T-cell (primary cell): ENCODE measurements at places on chromosomes 6 and 20.
A peak's percentile ranks its signal among the peaks of the same experiment; 100 is the strongest.

DNA sequence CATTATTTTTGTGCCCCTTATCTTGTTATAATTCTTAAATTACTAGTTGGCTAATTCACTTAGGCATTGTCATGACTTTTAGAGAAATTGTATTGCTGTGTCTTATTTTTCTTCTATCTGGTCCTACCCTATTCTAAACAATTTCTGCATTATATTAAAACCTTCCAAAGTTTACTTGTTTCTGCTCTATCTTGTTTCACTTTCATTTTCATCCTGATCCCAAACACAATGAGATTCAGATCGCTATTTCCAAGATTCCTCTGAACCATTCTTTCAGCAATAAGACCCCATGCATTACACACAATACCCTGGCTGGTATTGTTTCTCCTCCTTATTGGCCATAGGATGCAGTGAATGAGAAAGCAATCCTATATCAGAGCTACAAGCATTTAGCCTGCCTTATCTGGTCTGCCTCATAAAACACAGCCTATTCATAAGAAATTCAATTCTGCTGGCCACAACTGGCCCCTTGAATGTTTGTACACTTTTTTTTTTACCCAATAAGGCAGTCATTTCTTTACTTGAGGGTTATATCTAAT lies 69.9 kb upstream of the POU3F2 start:
- no peaks in the 10 kb centered on the region for H3K4me1 ChIP-seq
- peak overlapping the region; percentile 11 for H3K4me3 ChIP-seq
- no peaks in the 10 kb centered on the region for H3K36me3 ChIP-seq
- no peaks in the 10 kb centered on the region for H3K27me3 ChIP-seq

DNA sequence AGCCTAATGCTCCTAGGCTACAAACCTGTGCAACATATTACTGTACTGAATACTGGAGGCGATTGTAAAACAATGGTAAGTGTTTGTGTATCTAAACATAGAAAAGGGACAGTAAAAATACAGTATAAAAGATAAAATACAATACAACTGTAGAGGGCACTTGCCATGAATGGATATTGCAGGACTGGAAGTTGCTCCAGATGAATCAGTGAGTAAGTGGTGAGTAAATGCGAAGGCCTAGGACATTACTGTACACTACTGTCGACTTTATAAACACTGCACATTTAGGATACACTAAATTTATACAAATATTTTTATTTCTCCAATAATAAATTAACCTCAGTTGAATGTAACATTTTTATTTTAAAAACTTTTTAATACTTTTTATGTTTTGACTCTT lies 485.0 kb downstream of the MMUT start:
- no peak overlapping the region for H3K27ac ChIP-seq
- H3K4me3 ChIP-seq, result no peak overlapping the region
- H3K27me3 ChIP-seq, result no peaks in the 10 kb centered on the region
- no peaks in the 10 kb centered on the region for H3K36me3 ChIP-seq

DNA sequence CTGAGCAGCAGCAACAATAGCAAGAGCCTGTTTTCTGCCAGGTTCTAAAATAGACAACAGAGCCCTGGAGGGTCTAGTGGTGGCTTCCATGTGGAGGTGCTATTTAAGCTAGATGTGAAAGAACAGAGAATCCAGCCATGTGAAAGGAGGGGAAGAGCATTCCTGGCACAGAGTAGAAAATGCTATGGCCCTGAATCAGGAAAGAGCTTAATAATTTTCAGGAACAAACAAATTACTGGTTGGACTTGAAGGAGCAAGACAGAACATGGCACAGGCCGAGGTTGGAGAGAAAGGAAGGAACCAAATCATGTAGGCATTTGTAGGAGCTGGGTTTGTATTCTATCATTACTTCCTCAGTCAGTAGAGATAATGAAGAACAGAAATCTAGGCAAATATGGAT lies 98.3 kb downstream of the AIG1 start:
- H3K4me3 ChIP-seq, result no peak overlapping the region
- no peak overlapping the region for H3K27ac ChIP-seq
- H3K27me3 ChIP-seq, result no peaks in the 10 kb centered on the region
- DNase-seq, result no peak

- no peaks in the 10 kb centered on the region for H3K36me3 ChIP-seq
- H3K27ac ChIP-seq, result no peak overlapping the region
- no peaks in the 10 kb centered on the region for H3K4me1 ChIP-seq
- no peak overlapping the region for H3K4me3 ChIP-seq
- no peak for DNase-seq
- no peaks in the 10 kb centered on the region for H3K27me3 ChIP-seq
Measured at GRCh38 chr6:49531774-49532569, 18.5 kb upstream of the C6orf141 start.

GRCh38 chr6:25346064-25346463 lies 66.9 kb downstream of the CARMIL1 start:
- no peaks in the 10 kb centered on the region for H3K4me1 ChIP-seq
- no peak overlapping the region for H3K4me3 ChIP-seq

GRCh38 chr20:50434653-50435396 lies 75.4 kb upstream of the PTPN1 start:
- H3K4me3 ChIP-seq, result no peak overlapping the region
- H3K4me1 ChIP-seq, result no peaks in the 10 kb centered on the region
- H3K36me3 ChIP-seq, result no peaks in the 10 kb centered on the region

DNA sequence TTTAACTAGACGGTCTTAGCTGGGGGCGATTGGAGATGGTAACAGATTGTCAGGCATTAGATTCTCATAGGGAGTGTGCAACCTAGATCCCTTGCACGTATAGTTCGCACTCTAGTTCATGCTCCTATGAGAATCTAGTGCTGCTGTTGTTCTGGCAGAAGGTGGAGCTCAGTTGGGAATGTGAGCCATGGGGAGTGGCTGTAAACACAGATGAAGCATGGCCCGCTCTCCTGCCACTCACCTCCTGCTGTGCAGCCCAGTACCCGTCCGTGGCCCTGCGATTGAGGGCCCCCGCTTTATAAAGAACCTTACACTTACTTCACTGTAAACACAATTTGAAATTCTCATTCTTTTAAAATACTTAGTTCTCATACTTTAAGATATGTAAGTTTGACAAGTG lies 339.4 kb downstream of the CDH26 start:
- DNase-seq, result no peak
- H3K36me3 ChIP-seq, result no peaks in the 10 kb centered on the region
- no peak overlapping the region for H3K27ac ChIP-seq
- H3K27me3 ChIP-seq, result no peaks in the 10 kb centered on the region

- no peaks in the 10 kb centered on the region for H3K27me3 ChIP-seq
- H3K4me3 ChIP-seq, result no peak overlapping the region
- H3K36me3 ChIP-seq, result peaks cover 6% of the 10 kb centered on the region
- DNase-seq, result no peak
Measured at GRCh38 chr6:42275376-42276033, 57.8 kb upstream of the MRPS10 start.

DNA sequence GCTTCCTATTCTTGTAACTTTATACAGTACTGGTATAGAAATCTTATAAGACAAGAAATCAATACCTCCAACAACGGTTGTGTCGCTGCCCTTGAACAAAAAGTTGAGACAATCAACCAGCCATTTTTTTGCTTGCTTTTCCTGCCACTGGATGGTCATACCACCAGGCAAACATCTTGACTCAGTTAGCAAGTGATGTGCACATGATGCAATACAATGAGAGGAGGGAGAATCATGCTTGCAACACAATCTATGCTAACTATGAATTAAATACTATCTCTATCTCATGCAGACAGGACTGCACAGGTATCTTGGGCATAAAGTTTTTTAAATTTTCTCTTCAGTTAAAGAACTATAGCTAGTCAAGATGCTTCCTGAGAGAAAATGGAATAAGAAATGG lies 877.7 kb upstream of the CITED2 start:
- H3K27ac ChIP-seq, result no peak overlapping the region
- no peaks in the 10 kb centered on the region for H3K4me1 ChIP-seq
- no peak for DNase-seq

DNA sequence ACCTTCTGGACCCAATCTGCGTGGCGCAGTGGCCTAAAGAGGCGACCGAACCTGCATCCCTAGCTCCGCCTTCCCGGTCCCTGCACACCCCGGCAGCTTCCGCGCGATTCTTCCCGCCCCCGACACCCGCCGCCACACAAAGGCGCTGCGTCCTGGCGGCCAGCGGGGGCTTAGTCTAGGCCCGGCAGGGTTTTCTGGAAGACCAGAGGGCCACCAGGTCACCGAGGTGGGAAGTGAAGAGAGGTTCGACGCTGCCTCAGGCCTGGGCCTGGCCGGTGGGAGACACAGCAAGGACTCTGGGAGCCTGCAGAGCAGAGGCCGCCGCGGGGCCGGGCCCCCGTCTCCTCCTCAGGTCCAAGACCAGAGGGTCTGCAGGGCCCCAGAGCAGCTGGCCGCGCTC lies 154.9 kb downstream of the OR2B2 start:
- H3K4me3 ChIP-seq, result peak overlapping the region; percentile 79
- H3K27me3 ChIP-seq, result peaks cover 14% of the 10 kb centered on the region
- peak overlapping the region; percentile 13 for H3K27ac ChIP-seq
- DNase-seq, result peak; percentile 34
- peaks cover 23% of the 10 kb centered on the region for H3K4me1 ChIP-seq

GRCh38 chr6:41332241-41332640 lies 3.2 kb upstream of the NCR2 start:
- H3K36me3 ChIP-seq, result no peaks in the 10 kb centered on the region
- H3K4me1 ChIP-seq, result peaks cover 57% of the 10 kb centered on the region
- no peak for DNase-seq
- H3K27ac ChIP-seq, result peak overlapping the region; percentile 12

DNA sequence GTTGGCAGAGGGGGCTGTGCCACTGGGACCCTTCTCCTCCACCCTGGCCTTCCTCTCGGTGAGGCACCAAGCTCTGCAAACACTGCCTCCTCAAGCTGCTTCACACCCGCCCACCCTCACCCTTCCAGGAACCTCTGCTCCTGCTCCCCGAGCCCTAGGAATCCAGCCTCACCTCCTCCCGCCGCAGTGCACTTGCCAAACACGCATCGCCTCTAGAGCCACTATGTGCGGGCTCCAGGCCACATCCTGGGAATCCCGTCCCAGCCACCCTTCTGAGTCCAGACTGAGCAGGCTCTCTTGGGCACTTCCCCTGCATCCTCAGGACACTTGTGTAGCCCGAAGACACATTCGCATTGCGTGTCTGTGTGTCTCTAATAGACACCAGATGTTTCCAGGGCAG lies 18.5 kb downstream of the PSMG4 start:
- no peaks in the 10 kb centered on the region for H3K36me3 ChIP-seq
- no peaks in the 10 kb centered on the region for H3K27me3 ChIP-seq
- no peak overlapping the region for H3K27ac ChIP-seq
- H3K4me3 ChIP-seq, result no peak overlapping the region

DNA sequence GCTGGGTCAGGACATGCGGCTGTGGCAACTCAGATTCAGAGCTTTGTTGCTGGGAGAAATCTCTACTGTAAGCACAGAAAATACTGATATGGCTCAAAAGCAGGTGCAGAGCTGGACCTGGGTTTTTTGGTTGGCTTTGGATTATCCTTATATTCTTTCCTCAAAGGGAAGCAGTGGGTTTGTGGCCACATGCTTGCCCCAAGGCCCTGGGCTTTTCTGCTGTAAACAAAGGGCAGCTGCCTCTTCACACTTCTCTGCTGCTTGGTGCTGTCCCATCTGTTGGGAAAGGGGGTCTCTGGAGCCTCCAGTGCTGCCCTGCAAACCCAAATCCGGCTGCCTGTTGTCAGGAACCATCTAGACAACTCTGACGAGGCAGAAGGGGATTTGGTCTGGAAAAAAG lies 52.4 kb downstream of the ANKRD6 start:
- no peaks in the 10 kb centered on the region for H3K4me1 ChIP-seq
- DNase-seq, result no peak
- no peak overlapping the region for H3K4me3 ChIP-seq

GRCh38 chr6:47238456-47238995 lies 71.2 kb downstream of the TNFRSF21 start:
- DNase-seq, result no peak
- H3K4me3 ChIP-seq, result no peak overlapping the region
- H3K27me3 ChIP-seq, result no peaks in the 10 kb centered on the region

GRCh38 chr20:58393299-58393698 lies 4.3 kb downstream of the VAPB start:
- DNase-seq, result no peak
- H3K27ac ChIP-seq, result no peak overlapping the region
- H3K4me1 ChIP-seq, result peaks cover 41% of the 10 kb centered on the region
- no peaks in the 10 kb centered on the region for H3K27me3 ChIP-seq
- no peak overlapping the region for H3K4me3 ChIP-seq

DNA sequence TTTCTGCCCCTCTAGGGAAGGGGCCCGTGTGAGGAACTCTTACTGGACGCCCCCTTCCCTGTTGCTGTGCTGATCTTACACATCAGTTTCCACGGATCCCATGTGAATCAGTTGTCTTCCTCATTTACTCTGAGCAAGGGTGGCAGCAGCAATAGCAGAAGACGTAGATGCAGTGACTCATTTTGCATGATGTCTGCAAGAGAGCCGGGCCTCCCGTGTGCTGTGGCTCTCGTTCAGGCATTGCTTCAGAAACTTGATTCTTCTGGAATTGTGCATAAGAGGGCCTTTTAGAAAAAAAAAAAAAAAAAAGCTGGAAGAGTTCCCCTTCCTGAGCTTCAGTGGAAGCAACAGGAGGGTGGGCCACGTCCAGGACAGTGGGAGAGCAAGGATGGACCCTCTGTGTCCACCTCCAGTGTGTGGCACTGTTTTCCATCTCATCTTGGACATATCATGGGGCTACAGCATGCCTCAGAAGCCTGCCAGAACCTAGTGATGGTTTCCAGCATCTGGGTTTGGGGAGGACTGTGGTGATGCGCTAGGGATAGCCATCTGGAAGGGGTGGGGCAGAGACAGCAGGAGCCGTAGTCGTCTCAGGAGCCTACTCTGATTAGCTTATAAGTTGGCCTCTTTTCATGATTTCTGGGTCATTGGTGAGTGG lies 62.1 kb downstream of the FOXO3 start:
- no peaks in the 10 kb centered on the region for H3K27me3 ChIP-seq
- no peak for DNase-seq
- peaks cover 5% of the 10 kb centered on the region for H3K4me1 ChIP-seq

DNA sequence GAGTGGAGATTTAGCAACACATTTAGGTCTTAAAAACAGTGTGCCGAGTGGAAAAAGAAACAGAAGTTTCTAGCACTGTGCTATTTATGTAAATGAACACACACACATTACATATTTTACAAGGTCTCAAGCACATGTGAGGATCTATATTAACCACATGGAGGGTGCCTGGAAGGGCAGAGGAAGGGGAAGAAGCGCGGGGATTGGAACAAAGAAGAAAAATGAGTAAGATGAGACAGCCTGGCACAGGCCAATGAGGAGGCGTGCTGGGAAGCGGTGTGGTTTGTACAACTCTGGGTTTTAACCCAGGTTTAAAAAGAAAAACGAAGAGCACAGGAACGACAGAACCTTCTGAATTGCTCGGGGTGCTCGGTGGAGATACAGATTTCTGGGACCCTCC lies 5.7 kb downstream of the KCNG1 start:
- H3K27ac ChIP-seq, result no peak overlapping the region
- DNase-seq, result no peak
- H3K4me3 ChIP-seq, result no peak overlapping the region

DNA sequence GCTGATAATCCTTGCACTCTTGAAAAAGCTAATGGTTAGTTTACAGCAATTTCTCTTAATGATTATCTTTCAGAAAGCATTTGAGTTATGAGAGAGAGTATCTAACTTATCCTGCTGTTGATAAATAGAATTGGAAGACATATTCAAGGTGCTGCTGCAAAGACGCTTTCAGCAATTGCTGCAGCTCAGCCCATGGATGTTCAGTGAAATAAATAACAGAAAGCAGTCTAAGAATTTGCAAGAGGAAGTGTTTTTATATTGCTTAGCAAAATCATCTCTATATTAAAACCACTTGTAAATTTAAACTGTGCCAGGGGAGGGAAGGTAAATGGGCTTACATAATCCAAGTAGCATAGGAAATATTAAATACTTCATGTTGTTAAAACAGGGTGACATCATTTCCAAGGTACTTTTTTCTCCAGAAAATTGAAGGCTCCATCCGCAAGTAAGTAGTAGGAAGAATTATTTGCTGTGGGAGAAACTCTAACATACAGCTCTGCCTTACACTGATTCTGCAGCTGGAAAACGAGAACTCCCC lies 188.5 kb downstream of the ADAT2 start:
- no peak for DNase-seq
- no peak overlapping the region for H3K4me3 ChIP-seq
- no peaks in the 10 kb centered on the region for H3K4me1 ChIP-seq
